Effector CD8-positive, alpha-beta T cell (primary cell): ENCODE measurements at places on chromosomes 2 and 18.

- no peak for DNase-seq
These were observed 836.1 kb upstream of the FANCL start for GRCh38 chr2:59077026-59077725.

DNA sequence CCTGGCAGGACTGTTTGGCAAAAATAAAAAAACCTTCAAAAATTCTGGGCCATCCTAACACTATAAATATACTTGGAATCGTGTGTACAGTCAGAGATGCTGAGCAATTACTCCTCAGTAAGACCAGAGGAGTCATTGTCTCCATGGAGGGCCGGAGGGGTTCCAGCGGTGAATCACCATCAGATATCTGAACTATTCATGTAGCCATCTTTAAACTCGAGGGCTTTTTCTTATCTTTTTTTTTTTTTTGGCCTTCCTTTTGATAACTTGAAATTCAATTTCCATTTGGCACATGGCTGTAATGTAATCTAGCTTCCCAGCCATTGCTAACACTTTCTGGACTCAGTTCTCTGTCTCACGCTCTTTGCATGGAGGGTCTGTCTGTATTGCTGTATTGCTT lies 7.4 kb upstream of the FHL2 start:
- no peak for DNase-seq

GRCh38 chr2:18690342-18690741 lies 101.0 kb upstream of the NT5C1B start:
- no peak for DNase-seq

- no peak for DNase-seq
These were observed 70.3 kb upstream of the NCK2 start for GRCh38 chr2:105674401-105674800.

DNA sequence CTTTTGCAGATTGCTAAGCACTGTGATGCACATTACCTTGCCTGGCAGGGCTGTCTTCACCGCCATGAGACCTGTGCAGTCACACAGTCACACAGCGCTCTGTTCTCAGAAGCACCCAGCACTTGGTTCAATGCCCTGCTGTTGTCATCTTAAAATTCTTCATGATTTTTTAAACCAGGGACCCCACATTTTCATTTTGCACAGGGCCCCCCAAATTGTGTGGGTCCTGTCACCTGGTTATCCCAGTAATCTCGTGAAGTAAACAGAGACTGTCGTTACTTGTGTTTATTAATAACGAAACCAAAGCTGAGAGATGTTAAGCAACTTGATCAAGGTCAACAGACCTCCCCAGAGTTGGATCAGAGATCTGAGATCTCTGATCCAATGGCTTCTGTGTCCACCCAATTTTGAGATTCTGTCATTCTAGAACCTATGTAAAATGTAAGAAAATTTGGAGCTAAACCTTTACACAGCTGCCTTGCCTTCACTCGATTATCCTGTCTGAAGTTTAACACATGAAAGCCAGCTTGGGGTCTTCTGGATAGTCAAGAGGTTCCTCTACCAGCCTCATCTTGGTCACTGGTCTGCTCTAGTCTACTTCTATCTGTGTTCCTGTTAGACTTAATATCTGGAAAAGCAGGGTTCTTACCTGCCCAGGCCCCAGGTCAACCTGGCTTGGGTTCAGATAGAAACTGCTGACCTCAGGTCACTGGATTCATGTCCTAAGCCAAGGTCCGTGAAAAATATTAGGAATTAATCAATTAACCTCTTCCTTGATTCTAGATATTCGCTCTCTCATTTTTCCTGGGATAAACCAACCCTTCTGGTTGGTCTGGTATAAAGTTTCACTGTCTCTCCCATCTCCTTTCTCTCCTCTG lies 13.7 kb upstream of the TTC39C start:
- no peak for DNase-seq

DNA sequence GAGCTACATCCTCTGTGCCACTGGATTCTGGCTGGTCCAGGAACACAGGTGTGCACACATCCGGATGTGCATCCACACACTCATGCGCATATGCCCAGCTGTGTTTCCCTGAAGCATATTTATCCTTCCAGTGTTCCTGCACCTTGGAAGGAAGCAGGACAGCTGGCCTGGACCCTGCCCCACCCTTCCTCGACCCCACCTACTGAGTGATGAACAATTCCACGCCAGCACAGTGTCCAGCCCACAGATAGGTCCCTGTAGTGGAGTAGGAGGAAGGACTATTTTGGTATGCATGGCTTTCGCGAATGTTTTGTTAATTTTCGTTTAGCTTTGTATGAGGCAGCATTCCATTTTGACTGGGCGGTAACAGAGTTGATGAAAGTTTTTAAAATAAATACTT lies 211.5 kb downstream of the AGAP1 start:
- no peak for DNase-seq

- no peak for DNase-seq
These were observed 180.1 kb downstream of the PRPF40A start for GRCh38 chr2:152537081-152537651.

GRCh38 chr2:2108756-2109155 lies 222.3 kb downstream of the MYT1L start:
- DNase-seq = no peak

- DNase-seq = no peak
These were observed 890.2 kb upstream of the VRK2 start for GRCh38 chr2:57156231-57156924.

GRCh38 chr2:114610677-114611076 lies 168.2 kb downstream of the DPP10 start:
- DNase-seq = no peak

GRCh38 chr2:100039291-100039980 lies 103.0 kb downstream of the AFF3 start:
- DNase-seq = no peak

- DNase-seq = no peak
These were observed 152.6 kb upstream of the CYP26B1 start for GRCh38 chr2:72300147-72300684.
